ENCODE measurements at places on chromosomes 2 and 18. TPM values are rescaled to one million over a fixed set of nuclear protein-coding genes. Genes with fewer than 3 reads are reported as not detected.

TMEM127 gene
- 13.4 TPM for total RNA-seq

MBD2 gene
- 36.0 TPM for total RNA-seq

SMYD1 gene
- total RNA-seq: 5.7 TPM

MEP1B gene
- total RNA-seq: 0.11 TPM

REG3G gene
- total RNA-seq: not detected

LOXHD1 gene
- 1.2 TPM for total RNA-seq

GPBAR1 gene
- total RNA-seq: 1.6 TPM

ASB18 gene
- total RNA-seq: not detected

DNA sequence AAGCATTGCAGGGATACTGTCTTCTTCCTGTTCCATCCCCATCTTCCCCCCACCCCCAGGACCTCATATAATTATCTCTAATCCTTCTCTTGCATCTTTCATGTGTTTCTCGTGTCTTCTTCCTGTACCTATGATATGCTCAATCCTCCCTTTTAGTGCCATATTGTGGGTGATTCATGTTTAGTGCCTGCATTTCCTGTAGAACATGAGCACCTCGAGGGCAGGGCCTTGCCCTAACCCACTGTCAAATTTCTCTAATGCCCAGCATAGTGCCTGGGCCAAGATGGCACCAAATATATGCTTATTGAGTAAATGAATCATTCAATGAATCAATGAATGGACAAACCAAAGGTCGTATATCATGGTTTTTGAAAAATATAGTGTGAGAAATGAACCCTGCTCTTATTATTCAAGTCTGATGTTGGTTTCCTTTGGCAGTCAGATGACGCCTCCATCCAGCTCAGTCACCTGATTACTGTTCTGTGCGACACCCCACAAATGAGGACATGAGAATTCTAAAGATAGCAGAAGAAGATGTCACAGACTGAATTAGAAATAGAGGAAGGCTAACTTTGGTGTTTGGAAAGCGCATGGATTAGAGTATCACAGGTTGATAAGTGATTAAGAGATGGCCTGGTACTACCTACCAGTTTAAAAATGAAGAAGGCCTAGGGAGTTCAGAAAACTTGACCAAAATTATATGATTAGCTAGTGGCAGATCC is 278.4 kb downstream of the PRKCE start:
- no peak for DNase-seq

- no peak for DNase-seq
Measured at GRCh38 chr2:180015951-180016709, 9.0 kb upstream of the CWC22 start.

- no peak for DNase-seq
Measured at GRCh38 chr2:78811955-78812610, 213.4 kb upstream of the REG3G start.

- DNase-seq: no peak
Measured at GRCh38 chr18:7068871-7069590, 48.6 kb downstream of the LAMA1 start.

DNA sequence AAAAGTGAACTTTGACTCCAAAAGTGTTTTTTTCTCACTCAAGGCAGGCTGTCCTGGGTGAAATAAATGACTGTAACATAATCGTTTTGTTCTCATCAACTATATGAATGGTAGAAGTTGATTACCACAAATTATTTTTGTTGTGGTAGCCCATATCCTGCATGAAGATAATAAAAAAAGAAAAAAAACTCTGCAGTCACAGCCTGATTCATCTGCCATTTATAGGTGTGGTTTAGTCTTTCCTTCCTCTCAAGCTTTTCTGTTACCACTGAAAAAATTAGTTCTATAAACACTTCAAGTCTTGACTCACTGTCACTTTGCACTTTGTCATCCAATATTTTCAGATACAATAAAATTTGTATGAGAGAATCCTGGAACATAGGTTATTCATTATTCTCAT is 522.0 kb downstream of the PLCL1 start:
- no peak for DNase-seq

DNA sequence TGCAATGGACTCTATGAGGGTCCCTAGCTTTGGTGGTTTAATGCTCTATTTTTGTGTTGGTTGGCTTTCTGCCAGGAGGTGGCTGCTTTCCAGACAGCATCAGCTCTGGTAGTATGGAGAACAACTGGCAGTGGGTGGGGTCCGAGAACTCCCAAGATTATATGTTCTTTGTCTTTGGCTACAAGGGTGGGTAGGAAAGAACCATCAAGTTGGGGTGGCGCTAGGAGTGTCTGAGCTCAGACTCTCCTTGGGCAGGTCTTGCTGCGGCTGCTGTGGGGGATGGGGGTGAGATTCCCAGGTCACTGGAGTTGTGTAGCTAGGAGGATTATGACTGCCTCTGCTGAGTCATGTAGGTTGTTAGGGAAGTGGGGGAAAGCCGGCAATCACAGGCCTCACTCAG is 976.1 kb upstream of the GYPC start:
- DNase-seq: no peak

DNA sequence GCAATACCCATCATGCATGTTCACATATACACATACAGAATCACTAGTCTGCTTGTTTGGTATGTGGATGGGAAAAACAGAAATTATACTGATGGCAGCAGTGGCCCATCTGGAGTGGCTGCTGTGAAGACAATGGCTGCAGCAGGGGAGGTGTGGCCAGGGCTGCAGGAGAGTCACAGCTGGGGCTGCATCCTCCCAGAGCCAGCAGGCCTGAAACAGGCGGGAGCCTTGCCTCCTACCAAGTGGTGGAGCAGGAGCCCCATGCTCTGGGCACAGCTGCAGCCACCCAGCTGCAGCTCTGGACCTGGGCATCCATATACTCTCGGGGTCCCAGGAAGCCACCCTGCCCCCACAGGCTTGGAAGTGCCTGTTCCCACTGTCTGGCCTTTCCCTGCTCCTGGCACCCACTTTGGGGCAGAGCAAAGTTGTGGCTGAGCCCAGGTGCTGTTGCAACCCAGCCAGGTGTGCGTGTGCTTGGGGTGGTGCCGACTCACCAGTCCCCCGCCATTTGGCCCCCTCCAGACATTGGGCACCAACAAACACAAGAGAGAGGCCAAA is 136.6 kb downstream of the SPAG16 start:
- DNase-seq: no peak

DNA sequence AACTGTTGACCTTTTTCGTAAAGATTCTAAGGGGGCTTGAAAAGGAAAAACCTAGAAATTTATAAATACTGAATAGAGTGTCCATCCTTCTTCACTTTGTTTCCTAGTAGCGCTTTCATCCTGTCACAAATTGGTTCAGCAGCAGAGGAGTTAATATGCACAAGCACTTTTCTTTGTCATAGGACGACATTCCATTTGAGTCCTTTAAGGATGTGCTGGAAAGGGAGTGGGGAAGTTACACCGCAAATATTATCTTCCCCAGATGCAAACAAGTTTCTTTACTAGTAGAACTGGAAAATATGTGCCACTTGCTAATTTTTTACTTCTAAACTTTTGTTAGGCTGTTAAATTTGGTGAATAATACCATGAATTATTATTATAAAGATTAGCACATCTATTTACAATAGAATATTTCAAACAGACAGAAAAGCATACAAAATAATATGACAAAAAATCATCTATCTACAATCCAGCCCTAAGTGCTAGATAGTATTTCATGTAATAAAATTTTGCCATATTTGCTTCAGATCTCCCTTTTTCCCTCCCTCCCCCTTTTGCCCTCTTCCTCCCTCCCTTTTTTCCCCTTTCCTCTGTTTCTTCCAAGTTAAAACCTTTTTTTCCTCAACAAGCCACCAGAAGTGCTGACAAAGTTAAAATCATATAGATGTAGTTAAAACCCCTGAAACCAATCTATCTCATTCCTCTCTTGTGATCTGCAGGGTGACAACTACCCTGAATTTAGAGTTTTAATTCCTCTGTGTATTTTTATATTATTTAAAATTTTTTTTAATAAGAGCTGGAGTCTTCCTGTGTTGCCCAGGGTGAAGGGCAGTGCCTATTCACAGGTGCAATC is 50.5 kb upstream of the MAP4K3 start:
- DNase-seq: no peak

GRCh38 chr2:222115296-222115695 is 183.5 kb downstream of the PAX3 start:
- no peak for DNase-seq

DNA sequence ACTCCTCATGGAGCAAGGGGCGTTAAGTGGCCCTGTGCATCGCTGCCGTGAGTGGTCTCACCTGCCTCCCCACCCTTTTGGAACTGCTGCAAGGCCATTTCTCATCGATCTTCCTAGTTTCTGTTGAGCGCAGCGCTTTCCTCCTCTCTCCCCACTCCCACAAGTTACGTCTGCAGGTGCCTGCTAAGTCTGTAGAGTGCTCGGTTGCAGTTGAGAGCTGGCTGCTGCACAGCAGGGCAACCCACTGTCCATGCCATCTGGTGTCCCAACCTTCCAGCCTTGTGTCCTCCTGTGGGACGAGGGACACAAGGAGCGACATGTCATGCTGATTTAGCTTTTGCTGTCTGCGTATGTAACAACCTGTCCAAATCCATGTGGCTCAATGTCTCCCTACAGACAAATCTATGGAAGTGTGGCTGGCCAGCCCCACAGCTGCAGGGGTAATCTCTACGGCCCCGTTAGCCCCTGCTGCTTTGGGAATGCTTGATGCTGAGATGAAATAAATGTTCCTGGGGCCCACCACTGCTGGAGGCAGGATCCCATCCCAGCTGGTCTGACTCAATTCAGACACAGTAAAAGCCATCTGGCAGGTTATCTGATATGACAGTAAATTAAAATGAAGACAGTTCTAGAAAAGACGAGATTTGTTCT is 68.1 kb upstream of the TCF7L1 start:
- DNase-seq: no peak

- no peak for DNase-seq
Measured at GRCh38 chr18:76374330-76375281, 120.4 kb downstream of the ZNF516 start.

- DNase-seq: no peak
Measured at GRCh38 chr18:22723773-22724172, 209.4 kb upstream of the RBBP8 start.

- DNase-seq: no peak
Measured at GRCh38 chr18:26190506-26190905, 35.7 kb upstream of the TAF4B start.

- no peak for DNase-seq
Measured at GRCh38 chr18:53261241-53261640, 921.2 kb downstream of the DCC start.

DNA sequence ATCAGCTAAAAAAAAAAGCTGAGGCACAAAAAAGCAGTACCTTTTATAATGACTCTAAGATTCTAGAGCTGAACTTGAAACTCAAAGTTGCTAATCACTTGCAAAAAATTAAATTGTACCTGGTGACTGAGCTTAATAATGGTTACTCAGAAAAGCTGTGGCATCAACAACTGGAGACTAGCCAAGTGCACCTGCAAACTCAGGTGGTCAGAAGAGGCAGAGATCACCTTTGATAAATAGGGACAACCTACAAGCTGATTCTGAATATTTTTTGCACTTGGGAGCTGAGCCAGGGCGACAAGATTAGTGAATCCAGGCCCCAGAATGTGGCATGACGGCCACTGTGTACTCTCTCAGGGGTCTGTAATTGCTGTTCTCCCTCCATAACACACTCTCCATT is 3.0 kb downstream of the ABHD3 start:
- no peak for DNase-seq

DNA sequence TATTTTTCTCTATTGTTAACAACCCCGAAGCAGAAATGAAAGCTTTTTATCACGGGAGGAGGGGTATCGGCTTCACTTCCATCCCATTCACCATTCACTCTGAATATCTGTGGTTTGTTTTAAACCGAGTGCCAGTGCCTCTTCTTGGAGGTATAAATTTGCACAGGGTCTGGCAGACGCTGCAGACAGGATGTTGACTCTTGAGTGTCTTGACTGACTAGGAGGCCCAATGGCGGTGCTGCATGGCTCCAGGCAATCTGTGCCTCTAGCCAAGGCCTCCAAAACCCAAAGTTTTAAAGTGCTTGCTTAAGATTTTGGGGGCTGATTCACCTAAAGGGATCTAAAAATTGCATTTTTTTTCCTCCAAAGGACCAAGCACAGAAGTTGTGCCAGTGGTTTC is 183.8 kb downstream of the LTBP1 start:
- DNase-seq: no peak

DNA sequence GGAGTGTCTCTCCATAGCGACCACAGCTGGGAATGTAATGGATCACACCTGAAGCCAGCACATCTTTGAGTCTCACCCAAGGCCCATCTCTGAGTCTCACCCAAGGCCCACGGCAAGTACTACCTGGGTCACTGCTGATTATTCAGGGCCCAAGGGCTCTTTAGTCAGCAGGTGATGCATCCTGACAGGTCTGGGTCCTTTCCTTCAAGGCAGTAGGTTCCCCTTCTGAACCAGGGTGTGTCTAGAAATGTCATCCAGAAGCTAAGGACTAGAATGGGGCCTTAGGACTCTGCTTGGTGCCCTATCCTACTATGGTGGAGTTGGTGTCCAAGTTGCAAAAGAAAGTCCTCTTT is 248.1 kb downstream of the ZNF385B start:
- no peak for DNase-seq

GRCh38 chr2:200221055-200221955 is 85.2 kb upstream of the SPATS2L start:
- no peak for DNase-seq

DNA sequence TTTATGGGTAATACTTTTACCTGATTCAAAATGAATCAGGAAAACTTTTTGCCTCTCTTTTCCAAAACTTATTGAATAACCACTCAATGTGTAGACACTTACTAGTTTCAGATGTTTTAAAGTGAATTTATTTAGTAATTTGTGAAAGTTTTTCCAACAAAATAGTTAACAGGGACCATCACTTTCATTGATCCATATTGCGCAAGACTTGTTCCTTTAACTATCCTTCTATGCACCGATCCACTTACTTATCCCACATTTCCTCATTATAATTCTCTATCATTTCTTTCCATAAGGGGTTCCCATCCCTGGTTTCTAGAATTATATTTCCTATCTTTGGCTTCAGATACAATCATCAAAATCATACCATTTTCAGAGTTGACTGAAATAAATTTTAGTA is 48.3 kb downstream of the CDH19 start:
- DNase-seq: no peak

DNA sequence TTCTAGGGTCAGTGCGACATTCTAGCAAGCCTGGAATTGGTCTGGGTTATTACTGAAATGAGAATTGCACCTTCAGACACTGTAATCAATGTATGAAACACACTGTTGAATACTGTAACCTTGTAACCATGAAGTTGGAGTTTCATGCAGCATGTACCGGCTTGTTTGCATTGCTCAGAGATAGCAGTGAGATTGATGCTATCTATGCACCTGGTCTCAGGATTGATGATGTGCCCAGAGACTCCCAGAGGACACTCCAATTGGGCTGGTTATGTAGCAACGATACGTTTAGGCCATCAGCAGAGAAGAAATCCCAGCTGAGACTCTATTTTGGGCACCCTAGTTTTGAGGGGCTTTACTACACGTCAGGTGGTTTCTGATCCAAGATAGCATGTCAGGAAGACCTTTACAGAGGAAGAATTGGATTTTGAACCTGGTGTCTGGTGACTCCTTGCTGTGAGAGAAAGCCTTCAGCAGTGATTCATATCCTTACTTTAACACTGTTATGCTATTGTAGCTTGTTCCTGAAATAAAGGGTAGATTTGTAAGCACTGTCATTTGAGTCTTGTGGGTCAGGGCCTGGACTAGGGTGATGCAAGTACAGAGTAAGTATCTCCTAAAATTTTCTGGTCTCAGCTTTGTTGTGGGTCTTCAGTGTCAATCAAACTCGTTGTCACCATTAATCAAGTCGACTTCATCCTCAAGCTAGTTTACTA is 305.1 kb upstream of the GULP1 start:
- DNase-seq: no peak

Data from urinary bladder (tissue), 4 donors.